ENCODE measurements at places on chromosomes 2 and 18.

DNA sequence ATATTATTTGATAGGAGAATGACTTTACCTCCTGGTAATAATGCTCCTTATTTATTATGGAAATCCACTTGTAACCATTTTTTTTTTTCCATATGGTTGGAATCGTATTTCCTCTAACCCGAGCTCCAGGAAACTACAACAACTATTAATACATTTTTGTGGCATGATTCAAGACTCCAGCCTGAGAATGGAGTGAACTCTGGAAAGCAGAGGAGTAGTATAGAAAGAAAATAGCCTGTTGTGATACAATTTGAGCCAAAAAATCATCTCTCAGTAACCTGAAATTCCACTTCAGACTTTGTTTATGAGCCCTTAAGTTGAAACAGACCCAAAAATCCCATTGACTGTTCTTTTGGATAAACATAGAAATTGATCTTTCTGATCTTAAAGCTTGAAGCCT is 921.1 kb downstream of the SOCS6 start:
- no peak for DNase-seq

- no peak for DNase-seq
These were observed 238.4 kb downstream of the MEIS1 start for GRCh38 chr2:66673286-66673685.

DNA sequence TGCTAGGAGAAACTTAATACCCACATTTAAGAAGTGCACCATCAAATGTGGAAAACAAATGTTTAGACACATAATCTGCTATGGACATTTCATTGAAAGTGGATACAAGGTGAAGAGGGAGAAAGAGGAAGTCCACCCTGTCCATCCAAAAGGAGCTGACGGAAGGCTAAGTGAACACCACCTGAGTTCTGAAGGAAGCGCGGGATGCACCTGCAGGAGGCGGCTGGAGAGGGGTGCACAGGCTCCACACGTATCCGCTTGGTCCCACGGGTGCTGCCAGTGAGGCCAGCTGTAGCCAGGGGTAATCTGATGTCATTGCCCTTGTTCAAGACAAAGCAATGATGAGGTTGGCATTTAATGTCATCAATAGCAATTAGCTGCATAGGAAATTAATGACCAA is 75.9 kb upstream of the TMEM18 start:
- no peak for DNase-seq

DNA sequence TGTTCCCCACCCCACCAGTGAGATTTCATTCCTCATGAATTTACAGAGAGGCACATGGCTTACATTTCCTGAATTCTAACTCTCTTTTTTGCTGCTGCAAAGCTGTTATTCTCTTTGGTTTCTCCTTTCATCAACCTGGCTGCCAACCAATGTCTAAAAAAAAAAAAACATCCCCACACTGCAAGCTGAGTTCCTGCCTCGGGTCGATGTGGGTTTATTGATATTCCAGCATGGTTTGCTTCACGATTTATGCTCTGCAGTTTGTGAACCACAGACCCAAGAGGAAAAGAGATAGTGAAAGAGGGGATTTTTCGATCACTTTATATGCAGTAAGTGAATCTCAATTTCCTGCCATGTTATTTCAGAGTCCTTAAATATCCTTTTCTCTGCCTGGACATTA is 363.6 kb downstream of the LPIN1 start:
- DNase-seq: no peak

- DNase-seq: no peak
These were observed 702.4 kb upstream of the RAB6C start for GRCh38 chr2:129276978-129277584.

- DNase-seq: no peak
These were observed 12.5 kb downstream of the KCNIP3 start for GRCh38 chr2:95309599-95309998.

GRCh38 chr2:113216321-113216720 is 42.5 kb downstream of the PSD4 start:
- no peak for DNase-seq

DNA sequence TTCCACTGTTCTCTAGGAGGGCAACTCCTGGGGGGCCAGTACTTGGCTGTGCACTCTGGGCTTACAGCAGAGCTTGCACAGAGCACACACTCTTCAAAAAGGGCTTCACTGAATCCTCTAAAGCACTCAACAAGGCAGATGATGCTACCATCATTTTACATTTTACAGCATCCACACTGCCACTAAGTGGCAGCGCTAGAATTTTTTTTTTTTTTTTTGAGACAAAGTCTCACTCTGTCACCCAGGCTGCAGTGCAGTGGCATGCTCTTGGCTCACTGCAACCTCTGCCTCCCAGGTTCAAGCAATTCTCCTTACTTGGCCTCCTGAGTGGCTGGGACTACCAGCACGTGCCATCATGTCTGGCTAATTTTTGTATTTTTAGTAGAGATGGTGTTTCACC is 8.6 kb downstream of the AMMECR1L start:
- DNase-seq: no peak

- DNase-seq: no peak
These were observed 29.5 kb downstream of the INPP4A start for GRCh38 chr2:98473995-98474780.

DNA sequence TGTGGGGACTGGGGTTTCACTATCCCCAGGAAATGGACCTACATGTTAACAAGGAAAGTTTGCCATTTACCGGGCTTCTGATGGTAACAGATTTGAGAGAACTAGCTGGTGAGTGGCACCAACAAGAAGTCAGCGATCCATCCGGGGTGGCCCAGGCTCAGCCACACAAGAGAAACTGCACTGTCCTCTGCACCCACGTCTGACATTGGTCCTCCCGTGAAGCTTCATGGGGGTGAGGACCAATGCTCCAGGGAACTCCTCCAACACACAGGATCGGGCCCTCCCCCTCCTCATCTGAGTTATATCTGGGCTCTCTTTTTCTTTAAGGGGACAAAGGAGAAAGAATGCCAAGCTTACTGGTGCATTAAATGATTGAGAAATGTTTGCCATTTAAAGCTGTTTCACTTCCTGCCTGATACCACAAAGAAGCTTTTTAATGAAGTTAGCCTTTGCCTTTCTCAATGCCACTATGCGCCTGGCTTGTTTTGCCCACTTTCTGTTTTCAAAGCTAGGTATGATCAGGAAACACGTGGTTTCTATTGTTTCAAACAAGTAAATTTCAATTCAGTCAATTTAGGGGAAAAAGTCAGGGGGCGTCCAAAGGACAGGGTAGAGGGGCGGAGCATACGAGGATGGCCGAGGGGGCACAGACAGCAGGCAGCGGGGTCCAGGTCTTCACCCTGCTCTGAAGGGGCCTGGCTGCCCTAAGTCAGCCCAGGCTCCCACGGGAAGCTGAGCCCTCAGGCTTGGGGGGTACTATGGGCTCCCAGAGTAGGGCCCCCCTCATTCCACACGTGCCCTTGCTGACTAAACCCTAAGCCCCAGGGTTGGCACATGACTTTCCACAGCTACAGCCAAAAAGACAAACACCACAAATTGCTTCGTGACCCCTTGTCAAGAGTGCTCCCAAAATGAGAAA is 204.0 kb upstream of the ID2 start:
- no peak for DNase-seq

GRCh38 chr2:213007290-213007838 is 144.0 kb downstream of the IKZF2 start:
- DNase-seq: no peak

DNA sequence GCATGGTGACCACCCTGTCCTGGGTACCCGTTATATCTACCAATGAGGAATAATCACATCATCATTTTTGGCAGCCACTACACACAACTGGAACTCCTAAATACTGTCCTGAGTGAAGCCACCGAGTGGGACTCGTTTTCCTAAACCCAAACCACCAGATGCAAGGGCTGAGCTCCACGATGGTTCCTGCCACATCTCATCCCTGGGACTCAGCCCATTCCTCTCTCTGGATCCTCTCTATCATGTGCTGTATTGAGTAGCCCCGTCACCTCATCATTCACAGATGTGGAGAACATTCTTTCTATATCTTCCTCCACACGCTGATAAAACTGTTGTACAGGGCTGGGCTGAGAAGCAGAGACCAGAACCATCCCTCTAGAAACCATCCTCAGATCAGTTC is 79.4 kb upstream of the SMAD7 start:
- DNase-seq: no peak

DNA sequence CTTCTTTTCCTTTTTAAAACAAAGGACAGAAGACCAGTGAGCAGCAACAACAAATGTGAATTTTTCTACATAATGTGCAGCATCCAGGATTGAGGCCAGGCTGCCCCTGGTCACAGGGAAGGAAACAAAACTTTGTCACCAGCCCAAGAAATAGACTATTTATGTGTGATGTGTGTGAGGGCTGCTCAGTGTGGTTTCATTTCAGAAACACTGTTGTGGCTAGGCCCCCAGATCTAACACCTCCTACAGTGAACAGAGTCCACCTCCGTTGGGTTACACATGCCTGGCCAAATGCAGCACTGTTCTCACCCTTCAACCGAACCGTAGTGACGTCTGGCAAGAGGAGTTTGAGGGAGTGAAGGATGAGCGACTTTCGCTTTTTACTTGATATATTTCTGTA is 146.3 kb upstream of the RIOK3 start:
- DNase-seq: peak; percentile 11

DNA sequence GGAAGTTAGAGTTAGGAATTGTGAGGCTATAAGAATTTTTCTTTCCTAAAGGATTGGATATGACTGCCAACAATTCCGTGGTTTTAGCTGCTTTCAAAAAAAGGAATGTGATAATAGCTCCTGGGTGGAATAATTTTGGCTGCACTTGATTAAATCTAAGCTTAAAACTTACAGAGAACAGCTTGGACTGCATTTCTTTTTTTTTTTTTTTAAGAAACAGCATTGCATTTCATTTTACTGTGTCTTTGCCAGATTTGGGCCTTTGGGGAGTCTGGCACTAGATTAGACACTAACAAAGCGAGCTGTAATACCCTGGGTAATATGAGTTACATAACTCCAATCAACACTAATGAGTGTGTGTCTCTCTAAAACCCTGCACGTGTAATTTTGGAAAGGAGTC is 37.8 kb upstream of the ZNF397 start:
- DNase-seq: no peak
